ENCODE measurements at places on chromosomes 4 and X. TPM values are rescaled to one million over a fixed set of nuclear protein-coding genes. Genes with fewer than 3 reads are reported as not detected.

GRCh38 chr4:3306450-3306849 is 13.6 kb downstream of the RGS12 start:
- no peak overlapping the region for H3K27ac ChIP-seq
- H3K36me3 ChIP-seq: no peaks in the 10 kb centered on the region
- peaks cover 11% of the 10 kb centered on the region for H3K27me3 ChIP-seq
- H3K4me1 ChIP-seq: peaks cover 45% of the 10 kb centered on the region

- H3K4me1 ChIP-seq: no peaks in the 10 kb centered on the region
- no peaks in the 10 kb centered on the region for H3K36me3 ChIP-seq
- no peak overlapping the region for H3K27ac ChIP-seq
- peaks cover 7% of the 10 kb centered on the region for H3K27me3 ChIP-seq
- no peak for DNase-seq
- no peak overlapping the region for H3K4me3 ChIP-seq
These were observed 170.7 kb downstream of the COL4A6 start for GRCh38 chrX:108267557-108267956.

GRCh38 chr4:129526812-129527211 is 430.9 kb downstream of the C4orf33 start:
- no peaks in the 10 kb centered on the region for H3K36me3 ChIP-seq
- no peaks in the 10 kb centered on the region for H3K27me3 ChIP-seq
- H3K27ac ChIP-seq: no peak overlapping the region
- DNase-seq: no peak
- no peaks in the 10 kb centered on the region for H3K4me1 ChIP-seq

DNA sequence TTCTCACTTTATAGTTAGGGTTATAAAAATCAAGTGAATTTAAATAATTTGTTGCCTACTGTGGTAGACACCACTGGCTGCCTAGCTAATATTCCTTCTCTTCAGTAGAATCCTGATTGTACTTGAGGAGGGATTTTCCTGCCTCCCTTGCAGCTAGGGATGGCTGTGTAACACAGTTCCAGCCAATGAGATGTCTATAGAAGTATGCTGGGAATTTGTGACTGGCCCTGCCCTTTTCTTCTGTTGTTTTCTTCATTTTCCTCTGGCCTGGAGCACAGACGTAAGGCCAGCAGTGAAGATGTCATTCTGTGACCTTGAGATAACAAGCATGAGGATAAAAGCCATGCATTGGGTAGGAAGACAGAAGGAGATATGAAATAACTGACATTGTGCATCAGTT is 145.1 kb downstream of the MGST2 start:
- H3K27ac ChIP-seq: no peak overlapping the region
- no peaks in the 10 kb centered on the region for H3K27me3 ChIP-seq
- no peak overlapping the region for H3K4me3 ChIP-seq

DNA sequence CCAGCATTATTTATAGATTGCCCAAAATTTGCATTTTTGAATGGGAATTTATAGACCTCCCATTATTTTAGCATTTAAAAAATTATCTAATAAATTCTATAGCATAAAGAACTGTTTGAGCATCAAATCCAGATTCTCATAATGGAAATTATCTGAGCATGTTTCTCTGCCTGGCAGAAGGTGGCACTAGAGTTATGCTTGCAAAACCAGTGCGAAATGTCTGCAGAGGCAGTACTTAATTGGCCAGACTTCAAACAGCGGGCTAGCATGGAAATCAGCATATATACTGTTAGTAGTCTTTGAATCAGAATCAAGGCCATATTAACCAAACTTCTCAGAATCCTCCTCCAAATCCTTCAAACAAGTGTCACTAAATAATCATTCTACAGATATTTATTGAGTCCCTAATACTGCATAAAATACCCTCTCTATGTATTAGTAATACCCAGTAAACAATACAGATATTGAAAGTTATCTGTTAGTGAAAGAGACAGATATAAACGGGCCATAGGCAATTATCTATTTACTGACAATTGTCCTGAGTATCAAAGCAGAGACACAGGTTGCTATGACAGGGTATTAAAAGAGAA is 78.7 kb upstream of the DCLK2 start:
- H3K4me1 ChIP-seq: no peaks in the 10 kb centered on the region
- H3K27ac ChIP-seq: no peak overlapping the region
- no peak for DNase-seq
- H3K4me3 ChIP-seq: no peak overlapping the region
- H3K27me3 ChIP-seq: peaks cover 4% of the 10 kb centered on the region
- H3K36me3 ChIP-seq: no peaks in the 10 kb centered on the region

The ZDHHC15 gene
- total RNA-seq: 0.27 TPM

Data from activated CD8-positive, alpha-beta T cell treated with anti-CD3 and anti-CD28 coated beads for 36 hours (primary cell).